ENCODE measurements at places on chromosomes 5 and 9. TPM values are rescaled to one million over a fixed set of nuclear protein-coding genes. Genes with fewer than 3 reads are reported as not detected.

DNA sequence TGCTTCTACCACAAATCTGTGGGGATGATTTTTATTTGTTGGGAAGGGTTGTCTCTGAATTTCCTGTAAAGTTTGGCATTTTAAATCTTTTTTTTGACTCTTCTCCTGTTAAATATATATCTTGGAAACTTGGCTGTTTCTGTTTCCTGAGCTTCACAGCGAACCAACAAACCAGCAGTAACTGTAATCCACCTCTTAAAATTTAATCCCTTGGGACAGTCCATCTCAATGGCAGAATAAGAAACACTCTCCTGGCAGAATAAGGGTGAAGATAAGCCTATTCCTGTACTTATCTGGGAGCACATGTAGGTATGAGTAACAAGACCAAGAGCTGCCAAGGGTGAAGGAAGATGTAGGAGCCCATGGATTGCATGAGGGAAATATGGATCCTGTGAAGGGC lies 73.1 kb upstream of the RPS23 start:
- H3K4me1 ChIP-seq: peaks cover 20% of the 10 kb centered on the region
- H3K27me3 ChIP-seq: no peaks in the 10 kb centered on the region
- no peak overlapping the region for H3K4me3 ChIP-seq
- no peak for DNase-seq
- H3K27ac ChIP-seq: no peak overlapping the region

- peak within 1 kb of the TSS; percentile 85 for H3K4me3 ChIP-seq
- no peak within 1 kb of the TSS for H3K27ac ChIP-seq
- H3K27me3 ChIP-seq: no peaks in the 10 kb centered on the region
- no peaks in the 10 kb centered on the region for H3K36me3 ChIP-seq
- peaks cover 5% of the 10 kb centered on the region for H3K4me1 ChIP-seq
Observed at GRCh38 chr9:137222190-137223077, at the start of gene RNF208. Gene RNF208, minus strand, starts transcription at chr9:137222240. Its CDS starts 1,028 bp downstream, at chr9:137221212.

DNA sequence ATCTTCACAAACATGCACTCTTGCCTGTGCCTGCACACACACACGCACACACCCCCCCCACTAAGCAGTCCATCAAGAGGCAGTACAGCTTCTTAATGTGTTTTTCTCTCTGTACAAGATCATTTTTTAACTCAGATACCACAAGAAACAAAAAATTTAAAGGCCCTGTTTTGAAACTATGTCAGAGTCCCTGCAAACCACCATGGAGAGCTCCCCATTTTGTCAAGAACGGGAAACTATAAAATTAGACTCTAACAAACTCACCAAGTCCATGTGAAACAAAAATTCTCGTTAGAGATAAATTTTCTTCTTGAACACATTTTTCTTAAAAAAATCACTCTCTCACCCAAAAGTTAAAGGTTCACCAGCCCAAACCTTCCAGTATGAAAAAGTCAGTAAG lies 86.3 kb downstream of the ELAVL2 start:
- DNase-seq: no peak
- H3K27me3 ChIP-seq: no peaks in the 10 kb centered on the region
- H3K4me1 ChIP-seq: no peaks in the 10 kb centered on the region
- no peak overlapping the region for H3K4me3 ChIP-seq

PRSS3 gene
- not detected for total RNA-seq

LIFR gene
- total RNA-seq: not detected

DNA sequence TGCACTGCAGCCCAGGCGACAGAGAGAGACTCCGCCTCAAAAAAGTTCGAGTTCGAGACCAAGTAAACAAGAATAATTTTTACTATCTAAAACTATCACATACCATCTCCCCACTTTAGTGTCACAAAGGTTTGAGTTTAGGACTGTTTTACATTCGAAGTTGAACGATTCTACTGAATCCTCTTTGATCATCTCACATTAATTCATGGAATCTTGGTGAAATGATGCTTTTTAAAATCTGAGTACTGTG lies 715 bp upstream of the RPS6 start:
- H3K27me3 ChIP-seq: no peaks in the 10 kb centered on the region
- H3K36me3 ChIP-seq: peaks cover 47% of the 10 kb centered on the region
- no peak for DNase-seq

DNA sequence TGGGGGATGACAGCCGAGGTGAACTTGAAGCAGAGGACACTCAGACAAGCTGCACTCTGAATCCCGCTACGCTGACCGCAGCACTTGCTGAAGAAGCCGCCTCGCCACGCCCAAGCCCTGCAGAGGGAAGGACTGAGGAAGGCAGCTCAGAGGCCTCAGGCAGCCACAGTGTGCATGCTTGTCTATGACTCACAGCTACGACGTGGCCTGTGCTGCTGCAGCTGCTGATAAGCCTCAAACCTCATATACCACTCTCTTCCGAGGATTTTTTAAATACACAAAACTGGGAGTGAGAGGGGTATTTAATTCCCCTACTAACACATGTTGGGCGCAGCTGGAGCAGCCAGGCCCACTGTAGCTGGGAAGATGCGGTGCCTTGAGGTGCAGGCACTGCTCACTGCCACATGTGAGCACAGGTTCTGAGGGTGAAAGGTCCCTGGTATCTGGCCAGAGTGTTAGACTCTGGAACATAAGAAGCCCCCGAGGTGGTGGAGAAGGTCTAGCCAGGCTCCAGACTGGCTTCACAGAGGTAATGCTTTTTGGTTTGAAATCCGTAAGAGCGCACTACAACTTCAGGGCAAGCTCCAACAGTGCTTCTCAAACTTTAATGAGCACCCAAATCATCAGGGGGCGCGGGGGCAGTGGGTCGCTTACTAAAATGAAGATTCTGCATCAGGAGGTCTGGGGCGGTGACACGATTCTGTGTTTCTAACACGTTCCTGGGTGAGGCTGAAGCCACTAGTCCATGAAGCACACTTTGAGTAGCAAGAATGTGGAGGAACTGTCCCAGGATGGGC lies 196.8 kb downstream of the AUH start:
- no peaks in the 10 kb centered on the region for H3K36me3 ChIP-seq
- peaks cover 9% of the 10 kb centered on the region for H3K27me3 ChIP-seq
- peak overlapping the region; percentile 54 for H3K27ac ChIP-seq
- peak; percentile 78 for DNase-seq

PCDHA12 gene
- not detected for total RNA-seq

- peaks cover 23% of the 10 kb centered on the region for H3K36me3 ChIP-seq
- H3K27me3 ChIP-seq: no peaks in the 10 kb centered on the region
- H3K4me3 ChIP-seq: no peak overlapping the region
- DNase-seq: no peak
Observed at GRCh38 chr9:71921190-71921814, 9.9 kb downstream of the C9orf85 start.

DNA sequence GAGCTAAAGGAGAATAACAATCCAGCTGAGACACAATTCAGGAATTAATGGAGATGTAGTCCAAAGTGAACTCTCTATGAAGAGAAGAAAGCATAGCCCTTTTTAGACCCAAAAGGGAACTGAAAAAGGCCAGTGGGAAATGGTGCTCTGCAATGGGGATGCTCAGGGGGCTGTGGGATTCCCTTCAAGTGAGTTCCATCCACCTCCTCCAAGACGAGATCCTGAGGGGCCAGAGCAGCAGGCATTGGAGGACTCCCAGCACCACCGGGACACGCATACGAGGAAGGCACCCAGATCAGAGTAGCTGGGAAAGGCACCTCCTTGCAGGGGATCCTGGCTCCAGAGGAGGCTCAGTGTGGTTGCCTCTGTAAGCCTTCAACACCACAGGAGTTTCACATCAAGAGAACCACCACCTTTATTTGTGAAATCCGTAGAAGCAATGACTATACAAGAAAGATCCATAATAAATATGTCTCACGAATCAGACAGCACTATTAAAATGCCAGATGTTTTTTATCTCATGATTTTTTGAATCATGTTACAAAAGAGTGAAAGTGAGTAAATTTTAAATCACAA lies 288.2 kb downstream of the MED10 start:
- H3K4me3 ChIP-seq: no peak overlapping the region
- no peaks in the 10 kb centered on the region for H3K27me3 ChIP-seq
- no peak overlapping the region for H3K27ac ChIP-seq

- DNase-seq: no peak
- H3K27me3 ChIP-seq: peaks cover 5% of the 10 kb centered on the region
- H3K36me3 ChIP-seq: no peaks in the 10 kb centered on the region
- H3K4me3 ChIP-seq: no peak overlapping the region
- no peaks in the 10 kb centered on the region for H3K4me1 ChIP-seq
Observed at GRCh38 chr5:94941122-94941755, 322.8 kb downstream of the SLF1 start.

DNA sequence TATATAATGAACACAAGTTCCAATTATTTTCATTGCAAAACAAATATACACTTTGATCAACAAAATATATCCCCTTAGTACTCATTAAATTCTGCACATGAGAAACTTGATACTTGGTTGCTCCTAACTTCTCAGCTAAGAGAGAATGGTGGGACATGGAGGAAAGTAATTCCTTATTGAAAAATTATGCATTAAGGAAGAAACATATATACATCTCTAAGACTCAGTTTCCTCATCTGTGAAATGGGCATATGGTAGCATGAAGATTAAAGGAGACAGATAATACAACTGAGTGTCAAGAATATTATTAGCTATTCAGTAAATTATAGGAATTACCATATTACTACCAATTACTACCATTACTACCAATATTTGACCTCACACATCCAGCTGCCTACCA lies 85.8 kb downstream of the CRB2 start:
- H3K27me3 ChIP-seq: no peaks in the 10 kb centered on the region
- no peak for DNase-seq
- H3K27ac ChIP-seq: no peak overlapping the region

DNA sequence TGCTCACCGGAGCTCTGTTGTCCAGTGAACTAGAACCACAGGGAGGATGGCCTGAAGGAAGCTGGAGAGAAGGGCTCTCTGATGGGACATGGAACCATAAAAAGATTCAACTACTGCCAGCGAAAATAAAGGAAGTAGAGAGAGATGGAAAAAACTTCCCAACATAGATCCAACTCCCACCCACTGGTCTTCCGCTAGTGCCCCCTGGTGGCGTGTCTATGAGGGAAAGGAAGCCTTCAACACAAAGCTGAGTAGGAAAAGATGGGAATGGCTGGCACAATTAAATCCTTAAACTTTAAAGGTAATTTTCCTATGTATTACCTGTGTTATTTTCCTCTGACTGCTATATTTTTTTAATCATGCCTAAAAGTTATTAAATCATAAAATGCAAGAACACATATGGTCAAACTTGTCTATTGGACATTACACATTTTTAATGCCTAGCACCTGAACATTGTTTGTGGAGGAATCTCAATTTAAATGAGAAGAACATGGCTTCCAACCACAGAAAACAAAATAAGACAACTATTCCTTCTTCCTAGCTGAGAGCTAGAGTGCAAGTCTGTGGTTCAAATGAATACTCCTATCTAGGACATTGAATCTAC lies 51.5 kb downstream of the CEP120 start:
- no peak overlapping the region for H3K27ac ChIP-seq
- no peaks in the 10 kb centered on the region for H3K4me1 ChIP-seq
- DNase-seq: peak; percentile 40
- H3K4me3 ChIP-seq: no peak overlapping the region

DNA sequence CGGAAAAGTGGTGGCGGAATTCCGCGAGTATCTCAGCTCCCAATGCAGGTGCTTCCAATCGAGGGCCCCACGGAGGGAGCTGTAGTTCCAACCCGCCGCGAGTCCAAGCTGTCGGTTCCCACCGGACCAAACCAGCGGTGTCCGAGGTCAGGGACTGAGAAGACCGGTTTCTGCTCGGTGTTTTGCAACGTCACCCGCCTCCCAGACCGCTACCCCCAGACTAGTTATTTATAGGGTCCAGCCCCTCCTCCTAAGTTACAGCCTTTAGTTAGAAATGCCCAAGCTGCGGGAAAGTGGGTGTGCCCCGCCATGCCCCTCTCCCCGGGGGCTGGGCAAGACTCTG lies 677 bp upstream of the MYORG start:
- no peaks in the 10 kb centered on the region for H3K27me3 ChIP-seq
- no peaks in the 10 kb centered on the region for H3K36me3 ChIP-seq
- peak overlapping the region; percentile 80 for H3K4me3 ChIP-seq
- no peak overlapping the region for H3K27ac ChIP-seq

RORB gene
- total RNA-seq: 0.02 TPM

DNA sequence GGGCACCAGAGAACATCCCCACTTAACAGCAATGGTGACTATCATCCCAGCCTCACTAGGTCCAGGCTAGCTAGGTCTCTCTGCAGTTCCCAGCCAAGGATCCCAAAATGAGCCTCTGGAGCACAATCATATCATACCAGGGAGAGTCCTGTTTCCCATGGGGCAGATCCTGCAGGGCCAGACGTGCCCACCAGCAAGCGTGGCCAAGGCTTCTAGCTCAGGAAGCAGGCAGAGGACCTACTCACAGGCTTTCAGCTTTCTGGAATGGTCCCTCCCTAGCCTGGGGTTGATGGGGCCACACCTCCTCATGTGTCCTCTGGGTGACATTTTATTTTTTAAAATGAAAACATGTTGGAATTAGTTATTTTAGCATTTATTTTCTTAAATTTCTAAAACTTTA lies 45.7 kb upstream of the PITX1 start:
- no peak overlapping the region for H3K4me3 ChIP-seq
- H3K36me3 ChIP-seq: no peaks in the 10 kb centered on the region
- H3K4me1 ChIP-seq: no peaks in the 10 kb centered on the region

DNA sequence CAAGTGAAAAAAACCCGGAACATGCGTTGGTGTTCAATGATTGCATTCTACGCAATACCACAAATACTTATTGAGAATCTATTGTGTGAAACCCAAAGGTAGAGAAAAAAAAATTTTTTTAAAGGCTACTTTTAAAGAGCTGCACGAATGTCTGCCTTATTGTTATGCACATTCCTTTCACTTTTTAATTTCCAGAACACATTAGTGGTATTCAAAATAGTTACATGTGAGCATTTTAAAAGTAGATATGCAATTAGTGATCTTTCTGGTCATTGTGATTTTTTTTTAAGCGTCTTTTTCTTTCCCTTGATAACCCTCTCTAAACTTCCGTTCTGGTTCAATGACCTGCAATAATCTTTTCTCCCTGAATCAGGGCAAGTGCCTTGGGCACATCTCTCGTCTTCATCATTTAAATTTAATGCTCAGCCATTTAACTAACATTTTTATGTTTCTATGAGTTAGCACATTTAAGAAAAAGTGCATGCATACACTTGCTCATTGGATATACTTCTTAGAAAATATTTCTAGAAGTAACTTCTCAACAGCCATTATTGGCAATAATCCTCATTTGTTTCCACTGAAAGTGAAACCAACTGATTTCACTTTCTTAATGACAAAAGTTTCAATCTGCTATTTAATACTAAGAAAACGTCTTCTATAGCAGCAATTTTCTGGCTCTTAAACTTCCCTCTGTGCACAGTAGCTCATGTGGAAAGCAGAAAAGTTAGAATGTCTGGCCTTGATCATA lies 80.3 kb downstream of the CDH6 start:
- H3K4me1 ChIP-seq: no peaks in the 10 kb centered on the region
- no peaks in the 10 kb centered on the region for H3K27me3 ChIP-seq
- H3K36me3 ChIP-seq: no peaks in the 10 kb centered on the region
- DNase-seq: no peak
- H3K27ac ChIP-seq: no peak overlapping the region

GRCh38 chr9:38118862-38119438 lies 49.9 kb upstream of the SHB start:
- H3K27ac ChIP-seq: no peak overlapping the region
- no peak for DNase-seq
- no peak overlapping the region for H3K4me3 ChIP-seq

IFNA5 gene
- total RNA-seq: not detected

DNA sequence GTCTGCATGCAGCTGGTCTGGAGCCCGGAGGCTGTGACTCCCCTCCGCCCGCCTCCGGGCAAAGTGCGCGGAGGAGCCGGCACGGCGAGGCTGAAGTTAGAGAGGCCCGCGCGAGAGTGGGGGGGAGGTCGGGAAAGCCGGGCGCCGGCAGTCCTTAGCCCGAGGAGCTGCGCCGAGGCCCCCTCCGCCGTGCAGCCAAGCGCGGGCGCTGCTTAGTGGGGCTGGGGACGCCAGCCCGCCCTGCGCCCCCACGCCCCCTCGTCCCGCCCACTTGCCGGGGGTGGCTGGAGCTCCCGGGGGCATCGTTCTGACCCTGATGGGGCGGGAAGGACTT lies 403 bp downstream of the NINJ1 start:
- H3K36me3 ChIP-seq: peaks cover 20% of the 10 kb centered on the region
- DNase-seq: no peak
- peak overlapping the region; percentile 91 for H3K27ac ChIP-seq
- H3K4me3 ChIP-seq: peak overlapping the region; percentile 94
